Fibroblast of skin of left quadriceps (primary cell): ENCODE measurements at places on chromosomes 16 and 17.
A peak's percentile ranks its signal among the peaks of the same experiment; 100 is the strongest.

DNA sequence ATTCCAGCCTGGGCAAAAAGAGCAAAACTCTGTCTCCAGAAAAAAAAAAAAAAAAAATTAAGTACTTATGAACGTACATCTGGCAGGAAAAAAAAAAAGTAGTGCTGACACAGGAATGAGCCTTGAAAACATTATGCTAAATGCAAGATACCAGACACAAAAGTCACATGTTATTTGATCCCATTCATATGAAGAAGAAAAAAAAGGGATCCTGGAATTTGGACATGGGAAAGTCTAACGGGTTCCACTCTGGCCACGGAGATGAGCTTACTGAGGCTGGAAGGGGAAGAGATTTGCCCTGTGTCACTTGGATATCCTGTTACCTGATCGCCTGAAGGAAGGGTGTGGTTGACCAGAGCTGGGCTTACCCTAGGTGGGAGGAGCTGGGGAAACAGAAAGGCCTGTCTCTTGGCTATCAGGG lies 251.9 kb downstream of the PARN start:
- peak; percentile 80 for DNase-seq

- DNase-seq = peak; percentile 94
Observed at GRCh38 chr16:11129378-11129781, 126.6 kb downstream of the SOCS1 start.

GRCh38 chr16:4316864-4317531 lies 1.1 kb downstream of the GLIS2 start:
- DNase-seq = no peak

DNA sequence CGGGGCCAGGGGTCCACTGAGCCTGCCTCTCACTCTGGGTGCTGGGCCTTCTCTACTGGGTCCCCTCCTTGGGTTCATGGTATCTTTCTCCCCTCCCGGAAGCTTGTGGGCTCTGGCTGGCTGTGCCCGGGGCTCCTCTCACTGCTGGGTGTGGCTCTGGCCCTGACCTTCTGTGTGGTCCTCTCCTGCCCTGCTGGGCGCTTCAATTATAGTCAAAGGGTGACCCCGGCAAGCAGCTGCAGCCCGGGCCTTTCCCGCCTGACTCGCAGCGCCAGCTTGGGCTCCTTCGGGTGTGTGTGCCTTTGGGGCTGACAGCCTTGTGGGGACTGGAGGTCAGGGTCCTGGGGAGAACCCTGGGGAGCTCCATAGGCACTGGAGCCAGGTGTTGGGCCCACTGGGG lies 54.2 kb upstream of the PVALEF start:
- no peak for DNase-seq

- no peak for DNase-seq
Observed at GRCh38 chr17:61174310-61174709, 225.3 kb upstream of the TBX2 start.

DNA sequence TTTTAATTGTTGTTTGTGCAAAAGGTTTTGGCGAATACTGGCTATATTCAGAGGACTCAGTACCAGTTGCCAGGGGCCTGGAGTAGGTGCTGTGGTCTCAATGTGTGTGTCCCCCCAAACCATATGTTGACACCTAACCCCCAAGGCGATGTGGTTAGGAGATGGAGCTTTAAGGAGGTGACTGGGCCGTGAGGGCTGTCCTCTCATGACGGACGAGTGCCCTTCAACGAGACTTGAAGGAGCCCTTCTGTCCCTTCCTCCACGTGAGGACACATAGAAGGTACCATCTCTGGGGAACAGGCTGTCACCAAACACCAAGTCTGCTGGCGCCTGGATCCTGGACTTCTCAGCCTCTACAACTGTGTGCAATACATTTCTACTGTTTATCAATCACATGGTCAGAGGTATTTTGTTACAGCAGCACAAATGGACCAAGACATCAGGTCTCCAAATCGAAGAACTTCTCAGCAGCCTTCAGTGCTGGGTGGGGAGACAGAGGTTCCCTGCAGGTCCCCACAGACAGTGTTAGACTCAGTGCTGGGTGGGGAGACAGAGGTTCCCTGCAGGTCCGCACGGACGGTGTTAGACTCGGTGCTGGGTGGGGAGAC lies 24.8 kb upstream of the METRNL start:
- DNase-seq = no peak

DNA sequence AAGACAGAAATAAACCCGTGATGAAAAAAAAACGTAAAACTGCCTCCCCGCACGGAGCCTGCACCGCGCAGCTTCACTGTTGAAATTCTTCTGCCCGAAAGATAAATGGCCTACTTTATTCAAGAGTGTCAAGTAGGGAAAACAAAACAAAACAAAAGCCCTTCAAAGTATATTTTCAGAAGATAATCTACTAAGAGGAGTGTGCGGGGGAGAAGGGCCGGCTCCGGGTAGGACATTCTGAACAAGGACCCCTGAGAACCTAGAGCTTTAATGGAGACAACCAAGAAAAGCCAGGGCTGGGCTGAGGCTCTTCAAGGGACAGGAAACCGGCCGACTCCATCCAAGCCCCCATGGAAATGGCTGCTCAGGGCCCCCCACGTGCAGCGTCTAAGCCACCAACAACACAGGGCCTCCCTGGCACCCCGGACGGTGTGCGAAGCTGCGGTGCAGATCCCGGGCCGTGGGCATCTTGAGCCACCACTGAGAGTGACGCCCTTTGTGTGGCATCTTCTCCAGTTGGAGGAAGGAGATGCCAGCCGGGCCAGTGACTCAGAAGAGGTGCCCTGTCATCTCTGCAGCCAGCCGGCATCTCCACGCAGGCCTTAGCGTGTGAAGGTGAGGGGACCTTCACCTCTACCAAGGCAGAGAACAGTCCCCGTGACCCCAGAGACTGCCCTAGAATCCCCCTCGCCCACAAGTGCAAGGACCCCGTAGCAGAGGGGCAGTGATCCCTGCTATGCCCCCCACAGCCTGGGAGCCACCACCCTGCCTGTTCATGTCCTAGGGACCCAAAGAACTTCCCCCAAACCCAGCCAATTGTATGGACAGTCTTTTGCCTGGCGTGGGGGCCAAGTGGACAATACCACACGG lies 250.8 kb downstream of the C16orf95 start:
- DNase-seq = no peak

DNA sequence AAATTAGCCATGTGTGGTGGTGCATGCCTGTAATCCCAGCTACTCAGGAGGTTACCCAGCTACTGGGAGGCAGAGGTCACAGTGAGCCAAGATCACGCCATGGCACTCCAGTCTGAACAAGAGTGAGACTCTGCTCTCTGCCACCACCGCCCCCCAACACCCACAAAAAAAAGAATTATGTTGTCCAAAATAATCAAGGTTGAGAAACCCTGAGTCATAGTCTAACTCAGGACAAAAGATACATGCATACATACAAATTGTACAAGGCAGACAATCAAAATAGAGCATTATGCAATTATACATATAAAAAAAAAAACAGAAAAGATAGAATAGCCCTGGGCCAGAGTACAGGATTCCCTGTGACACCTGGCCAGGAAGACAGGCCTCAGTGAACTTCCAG lies 6.6 kb upstream of the KPNB1 start:
- no peak for DNase-seq

DNA sequence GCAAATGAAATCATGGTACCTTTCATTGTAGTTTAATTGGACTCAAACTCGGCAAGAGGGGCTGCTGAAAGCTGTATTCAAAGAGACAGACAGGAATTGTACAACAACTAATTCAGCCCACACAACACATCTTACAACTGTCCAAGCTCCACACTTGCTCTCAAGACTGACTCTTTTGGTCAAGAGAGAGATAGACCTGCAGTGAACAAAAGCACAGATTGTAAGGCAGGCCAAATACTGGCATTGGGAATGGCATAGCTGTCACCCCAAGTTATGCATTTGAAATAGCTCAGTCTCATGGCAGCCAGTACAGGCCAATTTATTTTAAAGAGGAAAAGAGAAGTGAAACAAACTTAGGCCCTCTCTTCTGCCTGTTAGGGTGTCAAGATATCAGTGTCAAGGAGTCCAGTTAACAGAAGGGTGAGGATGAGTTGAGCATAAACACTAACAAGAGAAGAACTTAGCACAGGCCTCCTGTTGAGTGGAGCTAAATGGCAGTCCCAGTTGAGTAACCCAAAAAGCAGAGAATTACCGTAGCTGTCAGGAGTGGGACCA lies 215.7 kb downstream of the IRX3 start:
- DNase-seq = no peak

GRCh38 chr17:62307196-62307595 lies 73.2 kb upstream of the EFCAB3 start:
- DNase-seq = no peak

DNA sequence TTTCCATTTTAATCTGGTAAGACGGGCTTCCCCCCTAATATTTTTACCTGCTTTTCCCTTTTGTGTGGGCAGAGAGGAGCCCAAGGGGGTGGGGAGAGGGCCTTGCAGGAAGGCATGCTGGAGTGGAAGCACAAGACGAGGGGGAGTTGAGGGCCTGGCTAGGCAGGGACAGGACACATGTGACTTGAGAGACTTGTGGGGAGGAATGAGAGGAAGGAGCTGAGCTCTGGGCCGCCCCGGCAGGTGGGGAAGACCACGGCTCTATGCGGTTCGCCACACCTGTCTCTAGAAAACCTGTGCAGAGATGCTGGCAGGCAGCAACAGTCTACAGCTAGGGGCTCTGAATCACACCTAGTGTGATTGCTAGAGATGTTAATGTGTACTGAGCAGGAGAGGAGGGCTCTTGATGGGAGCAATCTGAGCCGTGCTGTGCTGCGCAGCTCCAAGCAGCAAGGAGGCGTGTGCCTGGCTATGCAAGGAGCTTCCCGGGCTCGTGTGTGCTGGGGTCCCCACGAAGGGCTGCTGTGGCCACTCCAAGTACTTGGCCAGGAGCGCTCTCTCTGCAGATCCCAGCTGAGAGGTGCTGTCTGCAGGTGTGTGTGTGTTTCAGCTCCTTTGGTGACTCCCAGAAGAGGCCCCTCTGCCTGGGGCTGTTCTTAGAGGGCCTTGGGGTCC lies 50.2 kb downstream of the PDPK1 start:
- DNase-seq = no peak
